ENCODE measurements at places on chromosomes 5 and 9. TPM values are rescaled to one million over a fixed set of nuclear protein-coding genes. Genes with fewer than 3 reads are reported as not detected.

DNA sequence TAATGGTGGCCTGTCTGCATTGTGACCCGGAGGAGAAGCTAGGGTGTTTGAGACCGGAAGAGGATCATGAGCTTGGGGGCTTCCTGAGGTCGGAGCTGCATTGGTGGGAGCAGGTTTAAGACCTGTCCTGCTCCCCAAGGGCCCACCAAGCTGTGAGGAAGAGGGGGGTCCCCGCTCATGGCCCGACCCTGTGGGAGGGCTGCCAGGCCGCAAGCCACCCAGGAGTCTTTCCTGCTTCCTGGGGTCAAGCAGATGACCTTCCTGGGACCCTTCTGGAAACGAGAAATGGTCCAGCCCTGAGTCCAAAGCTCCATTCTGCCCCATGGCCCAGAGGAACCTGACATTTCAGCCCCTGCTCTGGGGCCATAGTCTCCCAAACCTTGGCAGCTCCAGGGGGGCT is 61.5 kb upstream of the RNU6ATAC start:
- no peak overlapping the region for H3K27ac ChIP-seq
- no peak overlapping the region for H3K4me3 ChIP-seq
- no peak for DNase-seq
- H3K27me3 ChIP-seq: no peaks in the 10 kb centered on the region
- no peaks in the 10 kb centered on the region for H3K4me1 ChIP-seq

DNA sequence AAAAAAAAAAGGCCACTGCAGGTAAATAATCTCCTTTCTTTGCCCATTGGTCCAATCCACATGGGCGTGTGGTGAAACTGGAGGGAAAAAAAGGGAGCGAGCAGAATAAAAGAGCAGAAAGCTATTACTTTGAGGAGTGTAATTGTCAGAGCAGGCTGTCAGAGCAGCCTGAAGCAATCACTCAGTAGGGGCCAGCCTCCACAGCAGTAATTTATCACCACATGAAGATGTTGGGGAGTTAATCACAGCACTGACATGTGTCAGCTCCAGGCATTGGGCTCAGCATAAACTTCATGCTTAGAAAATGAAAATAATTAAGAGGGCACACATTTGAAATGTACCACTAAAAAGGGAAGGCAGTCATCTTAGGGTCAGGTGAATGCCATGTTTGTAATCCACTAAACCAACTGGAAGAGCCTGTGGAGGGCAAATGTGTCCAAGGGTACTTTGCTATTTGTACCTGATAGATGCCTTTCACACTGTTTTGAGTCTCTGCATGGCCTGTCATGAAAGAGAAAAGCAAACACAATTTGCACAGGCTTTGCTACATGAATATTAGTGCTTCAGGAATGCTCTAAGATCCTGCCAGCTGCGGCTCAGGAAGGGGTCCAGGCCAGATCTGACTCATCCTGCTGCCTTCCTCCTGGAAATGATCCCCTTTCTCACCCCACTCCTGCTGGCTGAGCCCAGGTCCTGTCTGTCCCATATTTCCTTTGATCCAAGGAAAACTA is 2.9 kb upstream of the PTGER4 start:
- no peaks in the 10 kb centered on the region for H3K4me1 ChIP-seq
- peak; percentile 52 for DNase-seq
- H3K36me3 ChIP-seq: no peaks in the 10 kb centered on the region
- H3K4me3 ChIP-seq: no peak overlapping the region
- H3K27ac ChIP-seq: peak overlapping the region; percentile 45
- no peaks in the 10 kb centered on the region for H3K27me3 ChIP-seq

- no peaks in the 10 kb centered on the region for H3K36me3 ChIP-seq
- no peak overlapping the region for H3K4me3 ChIP-seq
- H3K27me3 ChIP-seq: no peaks in the 10 kb centered on the region
Measured at GRCh38 chr9:86202338-86202882, 57.0 kb downstream of the C9orf153 start.

- DNase-seq: no peak
- H3K4me1 ChIP-seq: peaks cover 15% of the 10 kb centered on the region
- no peaks in the 10 kb centered on the region for H3K36me3 ChIP-seq
- no peak overlapping the region for H3K4me3 ChIP-seq
- no peaks in the 10 kb centered on the region for H3K27me3 ChIP-seq
Measured at GRCh38 chr9:116451500-116452115, 235.5 kb upstream of the TRIM32 start.

- no peaks in the 10 kb centered on the region for H3K27me3 ChIP-seq
- no peaks in the 10 kb centered on the region for H3K36me3 ChIP-seq
- H3K27ac ChIP-seq: no peak overlapping the region
Measured at GRCh38 chr5:55816342-55816741, 34.8 kb upstream of the IL31RA start.

- no peak for DNase-seq
- H3K4me1 ChIP-seq: no peaks in the 10 kb centered on the region
- H3K36me3 ChIP-seq: no peaks in the 10 kb centered on the region
- H3K27me3 ChIP-seq: no peaks in the 10 kb centered on the region
- H3K27ac ChIP-seq: no peak overlapping the region
Measured at GRCh38 chr5:135566422-135567400, 12.1 kb downstream of the CXCL14 start.

The MSH3 gene
- total RNA-seq: 21.0 TPM

DNA sequence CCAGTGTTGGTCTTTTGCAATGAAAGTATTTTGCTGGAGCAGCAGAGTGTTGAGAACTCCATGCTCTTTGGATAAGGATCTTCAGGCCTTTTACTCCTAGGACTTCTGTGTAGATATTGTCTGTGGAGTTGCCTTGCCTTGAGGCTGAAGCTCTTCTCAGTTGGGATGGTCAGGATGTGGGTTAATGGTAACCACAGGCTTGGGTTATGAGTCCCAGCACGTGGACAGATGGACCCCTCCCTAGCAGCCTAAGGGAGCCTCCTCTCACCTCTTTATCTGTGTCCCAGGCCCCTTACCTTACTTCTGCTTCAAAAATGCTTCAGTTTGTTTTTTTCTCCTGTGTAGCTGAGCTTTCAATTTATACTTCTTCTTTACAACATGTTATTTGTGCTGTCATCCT is 109.9 kb downstream of the MEGF10 start:
- H3K27ac ChIP-seq: no peak overlapping the region
- no peaks in the 10 kb centered on the region for H3K27me3 ChIP-seq
- no peaks in the 10 kb centered on the region for H3K4me1 ChIP-seq
- no peak for DNase-seq
- no peak overlapping the region for H3K4me3 ChIP-seq

The CLPTM1L gene
- total RNA-seq: 73.6 TPM

The PCDHA9 gene
- 0.59 TPM for total RNA-seq

GRCh38 chr9:99682870-99683269 is 138.8 kb upstream of the NR4A3 start:
- no peak overlapping the region for H3K4me3 ChIP-seq
- no peak for DNase-seq
- no peaks in the 10 kb centered on the region for H3K36me3 ChIP-seq
- H3K27me3 ChIP-seq: no peaks in the 10 kb centered on the region
- H3K4me1 ChIP-seq: no peaks in the 10 kb centered on the region

DNA sequence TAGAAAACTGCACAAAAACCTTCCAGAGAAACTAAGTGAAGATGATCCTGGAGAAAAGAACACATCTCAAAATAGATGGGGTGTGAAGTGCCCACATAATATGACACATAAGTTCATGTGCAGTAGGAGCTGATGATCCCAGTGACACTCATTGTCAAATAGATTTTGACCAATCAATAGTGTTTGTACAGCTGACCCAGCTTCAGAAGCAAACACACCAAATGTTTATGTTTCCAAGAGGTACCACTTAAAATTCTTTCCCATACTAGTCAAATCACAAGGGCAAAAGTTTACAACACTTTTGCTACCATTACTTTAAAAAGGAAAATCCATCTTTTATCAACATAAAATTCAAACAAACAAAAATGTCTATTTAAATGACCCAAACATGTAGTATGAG is 175.0 kb downstream of the MLLT3 start:
- H3K4me3 ChIP-seq: no peak overlapping the region
- no peaks in the 10 kb centered on the region for H3K27me3 ChIP-seq
- no peaks in the 10 kb centered on the region for H3K36me3 ChIP-seq
- H3K27ac ChIP-seq: no peak overlapping the region
- H3K4me1 ChIP-seq: no peaks in the 10 kb centered on the region

Measured in uterus (tissue), 4 donors.